Natural killer cell (primary cell): ENCODE measurements at places on chromosomes 3 and 15.

DNA sequence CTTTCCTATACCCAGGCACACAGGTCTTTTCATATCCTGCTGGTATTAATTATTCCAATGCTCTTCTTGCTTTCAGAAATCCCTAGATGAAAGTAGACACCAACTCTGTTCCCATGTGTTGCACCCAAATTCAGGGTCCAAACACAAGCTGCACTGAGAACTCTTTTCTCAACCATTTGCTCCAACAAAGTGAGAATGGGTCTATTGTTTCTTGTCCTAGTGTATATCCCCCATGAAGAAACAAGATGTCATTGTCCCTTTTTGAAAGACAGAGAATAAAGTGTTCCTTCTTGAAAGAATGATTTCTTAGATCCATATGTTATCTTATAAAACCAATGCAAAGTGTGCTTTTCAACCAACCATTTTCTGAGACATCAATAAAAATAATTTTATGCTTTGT lies 353.7 kb downstream of the CNTN6 start:
- no peak for DNase-seq

DNA sequence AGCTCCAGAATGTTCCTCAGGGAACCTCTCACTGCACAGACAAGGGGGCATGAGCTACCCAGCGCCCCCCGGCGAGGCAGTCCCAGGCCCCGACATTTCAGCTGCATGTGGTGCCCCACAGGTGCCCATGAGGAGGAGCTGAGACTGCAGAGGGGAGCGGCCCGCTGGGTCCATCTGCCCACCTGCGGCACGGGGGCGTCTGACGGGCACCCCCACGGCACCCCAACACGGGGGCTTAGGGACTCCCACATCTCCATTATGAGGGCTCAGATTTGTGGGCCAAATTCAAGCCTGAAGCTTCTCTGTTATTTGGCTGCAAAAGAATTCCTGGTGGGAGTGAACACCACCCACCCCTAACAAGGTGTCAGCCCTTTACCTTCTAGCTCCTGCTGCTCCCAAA lies 258.4 kb downstream of the UACA start:
- DNase-seq: no peak

GRCh38 chr15:101288905-101289513 lies 6.0 kb downstream of the SNRPA1 start:
- DNase-seq: no peak

DNA sequence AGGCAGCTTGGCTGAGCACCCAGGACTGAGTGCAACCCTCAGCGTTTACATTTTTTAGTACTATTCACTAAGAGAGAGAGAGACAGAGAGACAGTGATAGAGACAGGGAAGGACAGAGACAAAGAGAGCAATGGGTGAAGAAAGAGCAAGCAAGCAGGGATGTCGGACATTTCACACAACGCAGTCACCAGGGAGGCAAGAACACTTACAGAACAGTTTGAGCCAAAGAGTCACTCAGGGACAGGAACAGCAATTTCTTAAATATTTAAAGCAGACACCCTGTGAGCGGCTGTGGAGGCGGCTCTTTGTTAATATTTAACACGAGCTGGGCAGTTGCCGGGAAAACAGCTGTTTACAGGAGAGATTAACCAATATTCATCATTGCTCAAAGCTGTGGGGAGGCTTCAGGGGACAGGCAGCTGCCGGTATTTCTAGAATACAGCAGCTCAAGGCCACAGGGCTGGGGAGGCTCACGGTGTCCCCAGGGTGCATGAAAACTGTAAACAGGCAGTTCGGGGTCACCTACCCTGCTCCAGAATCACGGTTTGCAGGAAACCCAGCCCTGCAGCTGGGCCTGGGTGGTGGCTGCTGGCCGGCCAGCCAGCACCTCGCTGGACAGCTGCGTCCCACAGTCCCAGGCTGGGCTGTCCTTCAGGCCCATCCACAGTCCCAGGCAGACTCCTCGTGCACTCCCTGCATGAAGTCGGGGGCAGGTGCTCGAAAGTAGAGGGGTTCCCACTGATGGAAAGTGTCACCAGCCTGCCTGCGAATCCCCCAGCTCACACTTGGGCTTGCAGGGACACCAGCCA lies 38.8 kb upstream of the PCSK6 start:
- no peak for DNase-seq

GRCh38 chr3:131735116-131735515 lies 232.3 kb upstream of the MRPL3 start:
- no peak for DNase-seq

- no peak for DNase-seq
These were observed 548.8 kb upstream of the MDFIC2 start for GRCh38 chr3:70861234-70861633.

DNA sequence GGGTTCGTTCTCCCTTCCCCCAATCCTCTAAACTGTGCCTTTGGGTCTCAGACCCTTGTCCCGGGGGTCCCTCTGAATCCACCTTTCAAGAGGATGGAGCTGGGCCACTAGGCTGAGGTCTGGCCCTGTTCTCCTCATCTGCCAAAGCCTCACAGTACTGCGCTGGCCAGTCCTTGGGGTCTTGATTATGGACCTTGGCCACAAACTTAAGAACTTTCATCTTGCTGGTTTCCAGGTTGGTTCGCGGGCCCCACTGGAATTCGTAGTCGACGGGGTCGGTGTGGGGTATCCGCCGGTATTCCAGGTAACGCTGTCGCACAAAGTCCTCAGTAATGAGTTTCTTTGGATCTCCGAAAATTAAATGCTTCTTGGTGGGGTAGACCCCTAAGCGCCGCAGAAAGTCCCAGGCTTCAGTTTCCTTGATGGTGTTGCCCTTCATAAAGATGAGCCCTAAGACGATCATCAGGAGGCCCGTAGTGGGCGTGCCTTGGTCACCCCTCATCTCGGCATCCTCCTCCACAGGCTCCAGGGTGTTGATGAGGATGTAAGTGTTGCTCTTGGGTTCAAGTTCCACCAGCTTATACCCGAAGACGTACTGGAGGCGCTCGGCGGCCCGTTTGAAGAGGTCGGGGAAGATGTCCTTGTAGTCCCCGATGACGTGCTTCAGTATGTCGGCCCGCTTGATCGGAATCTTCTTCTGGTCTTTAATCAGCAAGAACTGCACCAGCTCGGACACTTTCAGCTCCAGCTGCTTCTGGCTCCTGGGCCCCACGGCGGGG lies 727 bp downstream of the NSMCE3 start:
- peak; percentile 54 for DNase-seq

DNA sequence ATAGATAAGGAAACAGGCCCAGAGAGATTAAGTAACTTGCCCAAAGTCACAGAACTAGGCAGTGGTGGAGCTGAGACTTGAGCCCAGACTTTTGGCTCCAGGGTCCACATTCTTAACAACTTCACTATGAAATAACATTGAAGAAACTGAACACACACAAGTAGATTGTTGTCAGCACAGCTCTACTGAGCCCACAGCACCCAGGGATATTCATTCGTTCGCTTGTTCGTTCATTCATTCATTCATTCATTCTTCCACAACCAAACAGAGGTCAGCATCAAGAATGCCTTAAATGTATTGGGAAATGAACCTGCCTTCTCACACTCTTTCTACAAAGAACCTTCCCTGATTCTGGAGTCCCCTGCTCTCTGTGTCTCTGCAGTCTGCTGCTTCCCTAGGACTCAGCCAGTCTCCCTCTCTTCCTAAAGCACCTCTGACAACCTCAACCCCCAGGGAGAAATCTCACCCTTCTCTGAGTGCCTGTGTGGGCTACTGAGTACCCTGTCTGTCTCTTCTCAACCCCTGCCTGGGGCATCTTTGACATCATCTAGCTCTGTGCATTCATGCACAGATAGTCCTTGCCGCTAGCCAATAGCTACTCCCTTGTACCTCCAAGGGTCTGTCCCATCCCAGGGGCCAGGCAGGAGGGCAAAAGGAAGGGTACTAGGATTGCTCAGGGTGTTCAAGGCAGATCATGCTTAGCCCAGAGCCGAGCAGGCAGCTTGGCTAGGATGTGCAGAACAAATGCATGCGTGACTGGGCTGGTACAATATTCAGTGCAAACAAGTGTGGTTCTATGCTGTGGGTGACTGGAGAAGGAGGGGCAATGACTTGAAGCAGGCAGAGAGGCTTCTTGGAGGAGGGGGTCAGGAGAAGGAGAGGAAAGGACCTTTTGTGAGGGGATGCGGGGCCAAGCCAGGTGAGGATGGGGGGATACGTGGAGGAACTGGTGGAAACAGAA lies 3.4 kb downstream of the LINGO1 start:
- no peak for DNase-seq

- DNase-seq: no peak
These were observed 4.5 kb upstream of the FES start for GRCh38 chr15:90879730-90880366.

- no peak for DNase-seq
These were observed 84.9 kb upstream of the PSMD6 start for GRCh38 chr3:64108231-64108630.

DNA sequence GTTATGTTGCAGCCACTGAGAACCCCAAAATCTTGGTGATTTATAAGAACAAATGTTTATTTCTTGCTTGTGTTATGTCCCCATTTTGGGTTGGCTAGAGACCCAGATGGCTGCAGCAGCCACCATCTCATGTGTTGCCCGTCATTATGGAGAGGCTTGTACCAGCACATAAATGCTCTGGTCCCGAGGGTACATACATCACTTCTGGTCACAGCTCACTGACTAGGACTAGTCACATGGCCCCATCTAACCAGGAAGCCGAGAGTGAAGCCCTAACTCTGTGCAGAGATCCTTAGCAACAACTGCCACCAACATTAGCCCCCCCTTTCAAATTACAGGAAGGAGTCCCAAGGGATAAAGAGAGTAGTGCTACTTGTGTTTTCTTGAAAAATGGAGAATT lies 25.5 kb upstream of the HACD2 start:
- DNase-seq: no peak

GRCh38 chr3:190305406-190305805 lies 16.8 kb downstream of the CLDN1 start:
- DNase-seq: no peak

GRCh38 chr15:47975427-47975826 lies 145.4 kb upstream of the SLC24A5 start:
- DNase-seq: no peak

DNA sequence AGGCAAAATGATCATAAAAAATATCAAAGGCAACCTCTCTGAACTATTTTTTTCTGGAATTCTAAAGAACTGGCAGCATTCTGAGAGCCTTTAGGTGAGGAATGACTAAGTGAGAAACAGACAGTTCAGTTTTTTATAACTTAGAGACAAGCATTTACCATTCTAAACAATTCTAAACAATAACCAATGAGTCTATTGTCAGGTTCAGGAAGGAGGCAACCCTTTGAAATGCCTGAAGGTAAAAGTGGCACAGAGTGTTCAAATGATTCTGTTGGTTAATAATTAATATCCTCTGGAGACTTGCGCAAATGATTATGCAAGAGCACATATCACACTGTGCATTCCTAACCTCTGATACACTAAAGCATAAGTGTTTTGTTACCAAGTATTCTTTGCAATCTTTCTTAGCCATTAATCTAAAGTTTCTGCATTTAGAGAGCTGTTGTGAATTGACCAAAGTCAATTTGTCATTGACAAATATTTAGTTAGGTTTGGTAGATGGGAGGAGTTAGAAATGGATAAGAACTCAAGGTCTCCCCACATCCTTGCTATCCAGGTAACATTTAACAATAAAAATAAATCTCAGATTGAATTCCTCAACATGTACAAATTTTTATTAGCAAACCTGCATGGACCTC lies 9.2 kb upstream of the TGFBR2 start:
- no peak for DNase-seq

- DNase-seq: no peak
These were observed 31.0 kb upstream of the MFSD1 start for GRCh38 chr3:158770741-158771350.

DNA sequence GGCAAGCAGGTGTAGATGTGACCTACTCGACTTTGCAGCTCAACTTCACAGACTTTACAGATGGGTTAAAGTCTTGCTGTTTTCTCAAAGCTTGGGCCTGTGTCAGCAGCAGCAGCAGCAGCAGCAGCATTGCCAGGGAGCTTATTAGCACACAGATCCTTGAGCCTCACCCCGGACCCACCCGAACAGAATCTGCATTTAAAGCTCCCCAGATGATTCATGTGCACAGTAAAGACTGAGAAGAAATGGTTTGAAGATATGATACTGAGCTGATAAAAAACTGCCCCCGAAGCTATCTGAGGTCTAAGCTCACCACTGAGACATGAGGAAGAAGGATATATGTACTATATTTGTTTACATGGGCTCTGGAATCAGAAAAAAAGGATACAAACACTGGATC lies 231.7 kb downstream of the ARPP21 start:
- DNase-seq: no peak

GRCh38 chr3:193971261-193971751 lies 164.6 kb upstream of the HES1 start:
- peak; percentile 14 for DNase-seq

DNA sequence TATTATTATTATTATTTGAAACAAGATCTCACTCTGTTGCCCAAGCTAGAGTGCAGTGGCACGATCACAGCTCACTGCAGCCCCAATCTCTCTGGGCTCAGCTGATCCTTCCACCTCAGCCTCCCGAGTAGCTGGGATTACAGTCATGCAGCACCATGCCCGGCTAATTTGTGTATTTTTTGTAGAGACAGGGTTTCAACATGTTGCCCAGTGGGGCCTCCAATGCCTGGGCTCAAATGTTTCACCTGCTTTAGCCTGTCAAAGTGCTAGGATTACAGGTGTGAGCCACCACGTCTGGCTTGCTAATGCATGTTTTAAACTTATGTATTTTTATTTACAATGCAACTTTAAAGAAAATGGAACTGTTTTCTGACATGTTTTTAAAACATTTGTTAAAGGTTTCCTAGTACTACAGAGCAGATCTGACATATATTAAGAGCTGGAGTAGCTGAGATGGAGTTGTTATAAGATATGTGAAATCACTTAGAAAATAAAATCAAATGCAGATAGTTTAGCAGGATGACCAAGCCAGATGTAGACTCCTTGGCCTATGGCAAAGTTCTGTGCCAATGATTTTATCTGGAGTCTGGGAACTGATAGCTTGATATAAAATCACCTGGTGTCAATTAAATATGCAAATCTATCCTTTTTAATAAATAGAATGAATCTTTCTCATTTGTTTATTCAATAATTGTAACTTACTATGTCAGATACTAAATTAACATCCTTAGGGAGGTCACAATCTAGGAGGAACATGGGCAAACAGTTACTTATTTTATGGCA lies 310.1 kb upstream of the NAALADL2 start:
- DNase-seq: no peak

DNA sequence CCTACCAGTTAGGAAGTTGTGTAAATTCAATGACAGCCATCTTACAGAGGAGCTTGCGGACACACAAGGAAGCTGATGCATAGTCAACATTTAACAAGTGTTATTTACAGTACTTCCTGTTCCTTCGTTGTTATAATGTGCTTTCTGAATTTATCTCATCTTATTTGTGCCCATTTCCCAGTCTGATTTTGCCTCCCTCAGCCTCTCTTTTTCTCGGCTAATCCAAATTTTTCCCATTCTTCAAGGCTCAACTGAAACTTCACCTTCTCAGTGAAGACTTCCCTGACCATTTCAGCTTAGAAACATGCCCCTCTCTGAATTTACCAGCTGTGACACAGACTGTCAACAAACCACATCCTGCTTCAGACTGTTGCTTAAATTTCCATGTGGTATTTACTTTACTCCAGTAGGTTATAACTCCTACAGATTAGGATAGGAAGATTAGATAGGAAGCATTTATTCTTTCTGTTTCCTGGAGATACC lies 55.7 kb upstream of the CP start:
- no peak for DNase-seq

- DNase-seq: no peak
These were observed 93.0 kb upstream of the C3orf80 start for GRCh38 chr3:160132226-160132625.
